Esophagus squamous epithelium (tissue), 5 donors: ENCODE measurements at places on chromosomes 11 and 22.

DNA sequence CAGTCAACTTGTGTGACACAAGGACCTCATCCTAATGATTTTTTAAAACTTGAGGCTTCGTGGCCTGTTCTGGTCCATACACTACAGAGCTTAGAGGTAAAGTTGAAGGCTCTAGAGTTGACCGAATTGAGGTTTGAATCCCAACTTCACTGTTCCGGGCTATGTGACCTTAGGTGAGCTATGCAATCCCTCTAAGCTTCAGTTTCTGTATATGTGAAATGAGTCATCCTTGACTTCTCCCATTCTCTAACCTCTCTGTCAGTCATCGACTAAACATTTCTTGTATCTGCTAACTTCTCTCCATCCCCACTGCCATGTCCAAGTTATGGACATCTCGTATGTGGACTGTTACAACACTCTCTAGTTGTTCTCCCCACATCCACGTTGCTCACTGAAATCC, 178.2 kb upstream of the TMEM45B start:
- DNase-seq = no peak

GRCh38 chr11:9264316-9265210, 587 bp downstream of the DENND5A start:
- DNase-seq = peak; percentile 7

GRCh38 chr11:46259971-46260560, 17.4 kb upstream of the CREB3L1 start:
- no peak for DNase-seq

DNA sequence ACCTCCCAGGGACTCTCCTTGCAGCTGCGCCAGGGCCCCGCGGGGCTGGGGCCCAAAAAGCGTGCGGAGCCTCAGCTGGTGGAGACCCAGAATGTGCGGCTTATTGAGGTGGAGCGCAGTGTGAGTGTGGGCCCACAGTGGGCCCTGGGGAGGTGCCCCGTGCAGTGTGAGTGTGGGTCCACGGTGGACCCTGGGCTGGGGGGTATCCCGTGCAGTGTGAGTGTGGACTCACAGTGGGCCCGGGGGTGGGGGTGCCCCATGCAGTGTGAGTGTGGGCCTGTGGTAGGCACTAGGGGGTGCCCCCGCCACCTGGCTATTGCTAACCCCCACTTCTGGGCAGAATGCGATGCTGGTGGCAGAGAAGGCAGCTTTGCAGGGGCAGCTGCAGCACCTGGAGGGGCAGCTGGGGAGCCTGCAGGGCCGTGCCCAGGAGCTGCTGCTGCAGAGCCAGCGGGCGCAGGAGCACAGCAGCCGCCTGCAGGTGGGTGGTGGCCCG, 7.8 kb upstream of the RPS6KA4 start:
- no peak for DNase-seq

GRCh38 chr22:43289976-43290721, 53.0 kb downstream of the SCUBE1 start:
- DNase-seq = no peak

- no peak for DNase-seq
Observed at GRCh38 chr11:102467080-102467708, 14.6 kb upstream of the TMEM123 start.

DNA sequence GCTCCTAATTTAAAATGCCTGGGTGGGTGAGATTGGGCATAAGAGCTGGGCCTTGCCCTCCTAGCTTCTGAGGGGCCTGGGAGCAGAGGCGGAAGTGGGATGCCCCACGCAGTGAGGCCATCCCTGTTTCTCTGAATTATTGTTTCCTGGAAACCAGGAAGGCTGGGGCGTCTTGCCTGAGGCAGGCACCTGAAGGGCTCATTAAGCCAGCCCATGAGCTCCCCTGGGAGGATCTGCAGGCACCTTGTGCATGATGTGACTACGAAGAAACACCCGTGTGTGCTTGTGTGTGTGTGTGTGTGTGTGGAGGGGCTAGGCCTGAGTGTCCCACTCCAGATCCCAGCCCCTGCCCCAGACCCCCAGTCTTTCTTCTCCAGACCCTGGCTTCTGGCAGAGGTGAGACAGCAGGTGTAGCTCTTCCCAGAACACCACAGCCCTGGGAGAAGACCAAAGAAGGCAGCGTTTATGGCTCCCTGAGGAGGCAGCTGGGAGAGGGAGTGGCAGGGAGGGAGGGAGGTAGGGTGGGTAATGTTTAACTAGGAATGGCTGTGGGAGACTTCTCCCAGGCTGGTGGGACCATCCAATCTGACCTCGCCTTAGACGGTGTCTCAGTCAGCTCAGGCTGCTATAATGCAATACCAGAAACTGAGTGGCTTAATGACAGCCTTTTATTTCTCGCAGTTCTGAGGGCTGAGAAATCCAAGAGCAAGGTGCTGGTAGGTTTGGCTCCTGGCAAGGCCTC, 2.1 kb upstream of the BATF2 start:
- DNase-seq = no peak

GRCh38 chr22:42969348-42969975, 45.5 kb downstream of the PACSIN2 start:
- no peak for DNase-seq

- no peak for DNase-seq
Observed at GRCh38 chr11:67352546-67353316, 615 bp downstream of the POLD4 start.

- no peak for DNase-seq
Observed at GRCh38 chr11:128098781-128099180, 488.6 kb downstream of the ETS1 start.

DNA sequence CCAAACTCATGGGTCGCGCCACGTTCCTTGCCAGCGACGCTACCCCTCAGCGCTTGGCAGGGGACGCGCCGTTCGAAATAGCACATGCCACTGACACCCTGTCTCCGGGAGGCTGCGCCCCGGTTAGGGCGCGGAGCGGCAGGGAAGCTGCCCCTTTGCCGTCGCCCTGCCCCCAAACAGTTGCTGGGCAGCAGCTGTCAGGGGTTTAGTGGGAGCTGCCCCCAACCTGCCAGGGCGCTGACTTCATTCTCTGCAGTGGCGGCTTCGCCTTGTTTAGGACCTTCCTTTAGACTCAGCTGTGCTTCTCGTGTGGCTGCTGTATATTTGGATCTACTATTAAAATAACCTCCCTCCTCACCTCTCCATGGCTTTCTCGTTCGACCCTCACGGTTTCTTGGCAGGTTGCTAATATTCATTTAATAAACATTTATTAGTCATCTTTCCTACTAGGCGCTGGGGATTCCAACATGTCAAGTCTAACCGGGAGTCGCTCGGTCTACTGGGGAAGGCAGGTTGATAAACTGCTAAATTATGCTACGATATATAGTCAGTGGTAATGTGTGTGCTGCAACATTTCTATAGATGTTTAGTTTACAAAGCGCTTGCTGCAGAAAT, 782 bp downstream of the TMEM109 start:
- no peak for DNase-seq

DNA sequence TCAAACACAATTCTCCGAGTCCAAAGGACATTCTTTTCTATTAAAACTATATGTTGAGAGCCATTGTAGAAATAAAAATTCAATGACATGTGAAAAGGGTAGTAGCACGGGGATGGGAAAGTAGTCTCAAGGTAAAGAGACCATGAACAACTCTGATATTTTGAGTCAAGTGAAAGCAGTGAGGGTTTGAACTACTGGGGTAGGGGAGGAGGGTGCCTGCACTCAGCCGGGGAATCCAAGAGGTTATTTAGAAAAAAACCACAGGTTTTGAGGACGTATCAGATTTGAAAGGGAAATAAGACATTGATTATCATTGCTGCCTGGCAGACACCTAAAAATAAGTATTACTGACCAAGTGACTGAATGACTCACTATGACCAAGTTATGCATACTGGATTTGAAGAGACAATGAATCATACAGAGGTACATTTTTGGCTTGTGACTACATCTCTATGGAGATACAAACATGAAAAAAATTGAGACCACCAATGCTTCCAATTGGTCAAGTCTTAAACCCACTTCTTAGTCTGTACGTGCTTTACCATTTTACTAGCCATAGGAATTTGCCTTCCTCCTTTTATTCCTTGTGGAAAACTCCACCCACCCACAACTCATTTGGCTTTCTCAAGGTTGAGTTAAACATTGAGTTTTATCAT, 2.2 kb upstream of the OR52H1 start:
- DNase-seq = no peak

DNA sequence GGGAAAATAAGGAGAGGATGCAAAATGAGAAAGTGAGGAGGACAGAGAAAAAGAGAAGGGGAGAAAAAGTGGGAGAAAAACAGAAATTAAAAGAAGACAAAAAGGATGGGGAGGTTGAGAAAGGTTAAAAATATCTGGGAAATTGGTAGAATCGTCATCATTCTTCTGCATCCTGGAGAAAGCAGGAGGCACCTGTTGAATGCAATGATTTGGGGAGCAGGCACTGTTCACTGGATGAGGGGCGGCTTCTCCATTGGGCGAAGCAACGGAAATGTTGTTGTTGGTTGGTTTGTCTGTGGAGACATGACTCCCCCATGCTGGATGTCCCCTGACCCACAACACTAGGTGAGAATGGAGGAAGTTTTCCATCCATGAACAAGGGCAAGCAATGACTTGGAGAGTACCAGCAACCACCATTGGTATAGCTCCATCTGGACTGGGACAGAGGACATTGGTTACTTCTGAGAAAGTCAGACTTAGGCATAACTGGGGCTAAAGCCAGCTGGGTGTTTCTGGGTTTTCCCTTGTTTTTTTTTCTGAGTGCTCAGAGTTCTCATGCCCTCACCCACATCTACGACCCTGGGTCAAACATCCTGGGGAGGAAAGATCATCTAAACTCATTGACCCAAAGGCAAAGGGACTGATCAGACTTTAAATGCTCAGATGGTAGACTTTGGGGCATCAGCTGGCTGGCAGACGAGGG, 11.9 kb upstream of the CD44 start:
- no peak for DNase-seq

DNA sequence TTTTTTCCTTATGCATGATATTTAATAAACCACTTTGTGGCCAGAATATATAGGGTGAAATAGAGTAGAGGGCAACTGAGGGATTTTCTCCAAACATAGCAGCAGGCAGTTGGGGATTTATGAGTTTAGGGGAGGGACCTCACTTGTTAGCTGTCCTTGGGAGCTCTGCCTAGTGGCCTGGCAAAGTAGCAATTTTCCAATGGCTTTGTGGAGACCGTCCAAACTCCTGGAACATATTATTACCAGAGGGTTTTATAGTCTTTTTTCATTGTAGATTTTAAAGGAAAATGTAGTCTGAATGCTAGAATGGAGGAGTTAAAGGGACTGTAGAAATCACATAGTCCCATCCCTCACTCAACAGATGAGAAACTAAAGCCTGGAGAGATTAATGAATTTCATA, 32.3 kb downstream of the AMOTL1 start:
- DNase-seq = no peak

- DNase-seq = no peak
Observed at GRCh38 chr11:128518493-128519207, 68.7 kb downstream of the ETS1 start.

DNA sequence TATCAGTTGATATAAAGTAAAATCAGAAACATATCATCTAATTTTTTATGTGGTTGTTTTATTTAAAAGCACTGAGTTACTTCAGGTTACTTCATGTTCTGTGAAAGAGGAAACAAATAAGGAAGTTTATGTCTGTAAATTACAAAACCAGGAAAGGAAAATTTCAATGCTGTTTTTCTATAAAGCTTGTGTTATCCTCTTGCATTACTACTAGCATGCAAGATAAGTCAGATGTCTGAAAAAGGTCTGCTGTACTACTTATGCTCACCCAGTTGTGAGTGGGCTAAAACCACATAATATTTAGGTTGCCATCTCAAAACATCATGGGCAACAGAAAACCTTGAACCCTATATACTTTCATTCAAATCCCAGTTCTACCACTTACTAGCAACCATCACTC, 121.5 kb downstream of the ATG16L2 start:
- no peak for DNase-seq

GRCh38 chr22:19614536-19614863, 90.3 kb upstream of the CLDN5 start:
- no peak for DNase-seq
